ENCODE measurements at places on chromosomes 11 and 22.

DNA sequence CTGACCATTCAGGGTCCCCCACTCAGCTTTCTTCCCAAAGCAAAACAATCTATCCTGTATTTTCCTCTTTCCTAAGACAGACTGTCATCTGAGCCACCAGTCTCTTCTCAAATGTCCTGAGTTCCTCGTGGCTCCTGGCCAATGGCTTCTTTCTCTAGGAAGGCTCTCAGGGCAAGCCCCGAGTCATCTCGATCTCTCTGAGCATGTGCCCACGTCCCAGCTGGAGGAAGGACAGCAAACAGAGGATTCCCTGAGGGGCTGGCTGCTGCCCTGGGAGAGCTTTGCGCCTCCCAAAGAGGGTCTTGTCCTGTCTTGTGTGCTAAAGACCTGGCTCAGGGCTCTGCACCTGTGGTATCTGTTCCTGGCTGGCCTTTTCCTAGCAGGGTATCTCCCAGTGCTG lies 8.3 kb downstream of the SLC37A2 start:
- DNase-seq = no peak

- peak; percentile 85 for DNase-seq
Observed at GRCh38 chr11:10405865-10406592, 49.0 kb upstream of the AMPD3 start.

- no peak for DNase-seq
Observed at GRCh38 chr11:126636911-126637794, 281.7 kb downstream of the ST3GAL4 start.

DNA sequence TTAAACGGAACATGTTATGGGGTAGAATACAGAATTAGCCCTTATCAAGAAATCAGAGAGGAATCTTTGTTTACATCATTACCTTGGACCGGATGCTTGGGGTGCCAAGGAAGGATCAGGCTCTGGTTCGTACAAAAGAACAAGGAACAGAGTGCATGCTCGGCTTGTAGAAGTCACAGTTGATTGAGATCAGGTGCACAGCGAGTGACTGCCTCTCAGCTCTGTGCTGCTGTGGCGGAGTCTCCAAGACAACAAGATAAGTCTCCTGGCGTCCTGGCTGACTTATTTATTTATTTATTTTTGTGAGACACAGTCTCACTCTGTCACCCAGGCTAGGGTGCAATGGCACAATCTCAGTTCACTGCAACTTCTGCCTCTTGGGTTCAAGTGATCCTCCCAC lies 31.8 kb downstream of the GLB1L2 start:
- no peak for DNase-seq

- DNase-seq = no peak
Observed at GRCh38 chr22:32448980-32449379, 15.3 kb downstream of the BPIFC start.

GRCh38 chr11:41879214-41879613 lies 419.8 kb upstream of the LRRC4C start:
- DNase-seq = no peak

DNA sequence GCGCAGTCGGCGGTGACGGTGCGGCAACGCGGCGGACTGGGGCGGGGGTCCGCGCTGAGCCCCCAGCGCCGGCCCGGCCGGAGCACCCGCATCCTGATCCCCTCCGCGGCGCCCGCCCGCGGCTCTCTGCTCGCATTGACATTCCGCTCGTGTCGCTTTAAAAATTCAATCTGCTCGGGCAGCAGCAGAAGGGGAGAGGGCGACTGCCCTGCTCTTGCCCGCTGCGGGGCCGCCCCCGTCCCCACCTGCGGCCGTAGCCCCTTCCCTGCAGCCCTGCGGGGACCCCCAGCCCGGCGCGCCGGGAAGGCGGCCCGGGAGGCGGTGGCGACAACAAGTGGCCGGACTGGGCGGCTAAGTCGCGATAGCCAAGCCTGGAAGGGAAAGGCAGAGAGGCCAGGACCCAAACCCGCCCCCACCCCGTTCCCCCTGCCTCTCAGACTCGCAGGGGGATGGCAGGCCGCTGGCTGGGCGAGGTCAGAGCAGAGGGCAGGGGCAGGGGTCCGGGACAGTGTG lies 1.1 kb downstream of the CABP7 start:
- no peak for DNase-seq

DNA sequence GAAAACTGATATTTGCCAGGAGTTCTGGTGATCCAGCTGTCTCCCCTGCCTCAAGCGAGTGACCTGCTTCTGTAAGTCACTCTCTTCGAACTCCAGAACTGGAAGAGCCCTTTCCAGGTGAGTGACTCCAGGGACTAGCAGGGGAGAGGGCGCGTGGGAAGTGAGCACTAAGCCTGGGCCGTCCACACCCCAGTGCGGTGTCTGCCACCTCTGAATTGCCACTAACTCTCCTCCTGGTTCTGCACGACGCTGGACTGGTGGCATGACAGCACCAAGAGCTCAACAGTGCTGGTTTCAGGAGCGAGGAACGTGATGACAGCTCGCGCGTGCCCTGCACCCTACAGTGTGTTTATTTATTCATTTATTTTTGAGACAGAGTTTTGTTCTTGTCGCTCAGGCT lies 22.9 kb downstream of the KIAA0930 start:
- no peak for DNase-seq
